Skeletal muscle cell (primary cell): ENCODE measurements at places on chromosomes 12 and 14.
A peak's percentile ranks its signal among the peaks of the same experiment; 100 is the strongest.

- no peak for DNase-seq
Measured at GRCh38 chr14:22737052-22737451, 29.4 kb upstream of the OXA1L start.

DNA sequence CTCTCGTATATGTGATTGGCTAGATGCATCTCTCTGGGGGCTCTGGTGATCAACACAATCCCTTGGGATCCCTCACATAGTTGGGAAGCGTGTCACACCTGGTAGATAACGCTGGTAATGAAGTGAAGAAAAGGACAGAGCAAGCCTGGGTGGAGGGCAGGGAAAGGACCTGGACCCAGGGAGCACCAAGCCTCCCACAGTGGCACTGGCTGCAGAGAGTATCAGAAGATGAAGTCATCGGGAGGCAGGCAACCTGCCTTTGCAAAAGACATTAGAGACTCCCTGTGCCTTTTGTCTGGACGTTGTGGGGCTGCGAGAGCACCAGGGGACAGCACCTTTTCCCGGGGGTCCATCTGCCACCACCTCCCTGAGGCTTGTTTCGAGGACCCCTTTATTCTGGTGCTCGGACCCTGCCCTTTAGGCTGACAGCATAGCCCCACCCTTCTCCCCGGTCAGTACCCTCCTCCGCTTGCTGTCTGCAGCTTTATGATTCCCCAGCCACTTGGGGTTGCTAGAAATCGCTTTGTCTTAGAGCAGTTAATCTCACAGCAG, 116.4 kb downstream of the EML1 start:
- no peak for DNase-seq

GRCh38 chr14:57736391-57736790, 129.5 kb downstream of the SLC35F4 start:
- no peak for DNase-seq

DNA sequence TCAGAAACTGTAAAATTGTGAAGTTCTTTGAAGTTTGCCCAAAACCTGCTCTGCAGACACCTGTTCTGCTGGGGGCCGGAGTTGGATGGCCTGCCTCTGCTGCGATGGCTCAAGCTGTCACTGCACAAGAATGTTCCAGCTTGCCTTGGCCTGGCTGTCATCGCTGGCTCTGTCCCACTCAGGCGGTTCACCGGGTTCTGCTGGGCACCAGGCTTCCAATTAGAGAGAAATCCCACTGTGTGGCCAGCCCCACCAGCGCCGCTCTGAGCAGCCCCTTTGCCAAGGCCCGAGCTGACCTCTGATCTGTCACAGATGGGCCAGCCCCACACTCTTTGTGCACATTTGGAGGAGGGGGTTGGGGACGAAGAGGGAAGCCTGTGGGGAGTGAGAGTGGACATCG, 71.7 kb upstream of the GPATCH2L start:
- no peak for DNase-seq

DNA sequence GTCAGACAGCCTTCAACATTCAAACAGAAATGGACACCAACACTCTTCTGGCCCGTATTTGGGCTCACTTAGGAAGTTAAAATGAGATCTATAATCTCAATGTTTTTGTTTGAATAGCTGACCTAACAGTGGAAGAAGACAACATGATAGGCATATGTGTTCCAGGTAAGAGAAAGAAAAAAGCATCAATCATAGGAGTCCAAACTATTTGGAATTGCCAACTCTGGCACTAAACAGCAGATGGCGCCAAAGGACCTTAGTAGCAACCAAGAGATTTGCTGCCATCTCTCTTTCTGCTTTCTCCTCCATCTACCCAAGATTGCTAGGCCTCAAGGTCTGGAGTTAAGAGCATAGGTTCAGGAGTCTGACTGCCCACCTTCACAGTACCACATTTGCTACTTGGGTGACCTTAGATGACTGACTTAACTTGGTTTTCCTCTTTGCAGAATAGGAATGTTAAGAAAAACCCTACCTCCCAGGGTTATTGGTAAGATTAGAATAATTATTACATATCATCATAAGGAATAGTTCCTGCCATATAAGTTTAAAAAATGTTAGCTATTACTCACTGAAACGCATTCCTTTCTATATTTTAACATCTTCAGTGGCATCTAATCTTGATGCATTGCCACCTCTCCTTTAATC, 30.2 kb downstream of the PEX5 start:
- DNase-seq: peak; percentile 25

DNA sequence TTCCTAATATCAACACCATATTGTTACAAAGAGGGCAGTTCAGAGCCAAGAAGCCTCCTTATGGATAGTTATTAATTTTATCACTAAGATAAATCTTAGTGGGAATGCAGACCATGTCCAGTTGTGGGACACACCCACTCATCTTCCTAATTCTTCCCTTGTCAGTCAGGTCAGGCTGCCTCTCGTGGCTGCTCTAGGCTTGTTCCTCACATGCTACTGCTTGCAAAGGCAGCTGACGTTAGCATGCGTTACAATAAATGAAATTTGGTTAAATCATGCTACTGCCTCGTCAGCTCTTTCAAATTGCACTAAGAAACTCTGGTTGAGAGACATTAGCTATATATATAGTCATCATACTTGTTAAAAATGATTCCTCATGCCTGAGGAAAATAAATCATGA, 108.4 kb downstream of the CAND1 start:
- DNase-seq: no peak

DNA sequence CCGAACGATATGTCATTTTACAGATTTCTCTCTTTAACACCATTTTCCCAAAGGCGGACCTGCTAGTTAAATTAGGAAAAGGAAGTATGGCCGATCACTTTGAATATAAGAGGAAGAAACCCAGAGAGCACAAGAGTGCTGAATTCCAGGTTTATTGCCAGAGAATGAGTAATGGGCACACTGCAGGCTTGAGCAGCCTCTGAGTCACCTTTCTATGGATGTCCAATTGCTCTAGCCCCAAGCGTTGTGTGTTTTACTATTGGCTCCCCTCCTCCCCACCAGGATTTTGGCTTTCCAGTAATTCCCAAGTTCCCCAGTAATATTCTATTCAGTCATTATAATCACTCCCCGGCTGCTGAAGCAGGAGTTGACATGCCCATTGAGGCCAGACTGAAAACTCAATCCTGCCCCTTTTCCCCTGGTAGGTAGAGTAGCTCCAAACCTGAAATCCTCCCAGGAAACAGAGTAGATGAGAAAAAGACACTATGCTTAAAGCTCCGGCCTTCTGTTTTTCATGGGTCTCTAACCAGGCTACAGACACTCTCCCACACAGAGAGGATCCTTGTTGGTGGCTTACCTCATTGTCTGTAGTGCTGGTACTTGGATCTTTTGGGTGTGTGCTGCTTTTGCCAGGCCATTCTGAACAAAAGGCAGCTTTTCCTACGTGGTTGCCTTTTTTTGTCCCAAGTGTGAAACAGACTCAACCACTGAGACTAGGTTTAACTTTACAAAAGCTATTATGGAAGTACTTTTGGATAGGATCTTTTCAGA, 704.3 kb upstream of the FLRT2 start:
- peak; percentile 23 for DNase-seq

GRCh38 chr14:92532490-92533163, 19.0 kb downstream of the RIN3 start:
- no peak for DNase-seq

- DNase-seq: no peak
Measured at GRCh38 chr12:94873734-94874517, 129.6 kb downstream of the NDUFA12 start.

GRCh38 chr14:105473033-105473676, 1.5 kb upstream of the CRIP2 start:
- no peak for DNase-seq

DNA sequence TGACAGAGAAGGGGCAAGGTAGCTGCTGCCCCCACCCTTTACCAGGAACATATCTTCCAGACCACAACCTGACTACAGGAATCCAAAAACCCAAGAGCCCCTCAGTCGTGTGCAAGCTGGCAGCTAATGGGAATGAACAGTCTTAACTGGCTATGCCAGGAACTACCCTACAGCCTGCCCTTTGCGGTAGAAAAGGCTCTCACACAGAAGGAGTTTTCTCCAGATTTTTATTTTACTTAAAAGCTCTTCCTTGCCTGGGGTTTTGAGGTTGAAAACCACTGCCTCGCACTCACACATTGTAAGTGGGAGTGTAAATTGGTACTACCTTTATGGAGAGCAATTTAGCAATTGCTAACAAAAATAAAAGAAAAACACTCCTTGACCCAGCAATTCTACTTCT, 28.3 kb downstream of the PITPNM2 start:
- no peak for DNase-seq

DNA sequence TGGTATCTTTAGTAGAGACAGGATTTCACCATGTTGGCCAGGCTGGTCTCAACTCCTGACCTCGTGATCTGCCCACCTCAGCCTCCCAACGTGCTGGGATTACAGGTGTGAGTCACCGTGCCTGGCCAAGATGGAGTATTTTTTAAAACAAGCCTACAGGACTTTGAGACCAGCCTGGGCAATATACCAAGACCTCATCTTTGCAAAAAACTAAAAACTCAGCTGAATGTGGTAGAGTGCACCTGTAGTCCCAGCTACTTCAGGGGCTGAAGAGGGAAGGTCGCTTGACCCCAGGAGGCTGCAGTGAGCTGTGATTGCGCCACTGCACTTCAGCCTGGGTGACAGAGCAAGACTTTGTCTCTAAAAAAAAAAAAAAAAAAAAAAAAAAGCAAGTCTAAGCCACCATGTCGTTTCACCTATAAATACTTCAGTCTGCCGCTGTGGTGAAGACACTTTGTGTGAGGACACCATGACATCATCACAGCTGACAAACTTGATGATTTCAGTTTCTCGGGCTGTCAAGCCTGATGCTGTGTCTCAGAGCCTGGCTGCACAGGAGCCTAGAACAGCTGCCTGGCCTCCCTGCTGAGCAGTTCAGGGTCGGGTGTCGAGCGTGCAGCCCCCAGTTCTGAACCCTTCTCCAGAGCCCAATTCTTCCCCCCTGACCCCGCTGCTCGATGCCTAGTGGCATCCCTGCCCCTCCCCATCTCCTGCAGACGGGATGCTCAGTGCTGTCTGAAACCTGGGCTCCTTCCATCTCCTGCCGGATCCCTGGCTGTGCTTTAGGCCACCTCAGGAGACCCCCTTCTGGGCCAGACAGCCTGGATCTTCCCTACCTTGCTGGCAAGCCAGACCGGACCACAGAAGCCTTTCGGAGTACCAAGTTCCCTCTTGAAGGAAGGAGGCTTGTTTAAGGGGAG, 119.2 kb upstream of the EVL start:
- no peak for DNase-seq

DNA sequence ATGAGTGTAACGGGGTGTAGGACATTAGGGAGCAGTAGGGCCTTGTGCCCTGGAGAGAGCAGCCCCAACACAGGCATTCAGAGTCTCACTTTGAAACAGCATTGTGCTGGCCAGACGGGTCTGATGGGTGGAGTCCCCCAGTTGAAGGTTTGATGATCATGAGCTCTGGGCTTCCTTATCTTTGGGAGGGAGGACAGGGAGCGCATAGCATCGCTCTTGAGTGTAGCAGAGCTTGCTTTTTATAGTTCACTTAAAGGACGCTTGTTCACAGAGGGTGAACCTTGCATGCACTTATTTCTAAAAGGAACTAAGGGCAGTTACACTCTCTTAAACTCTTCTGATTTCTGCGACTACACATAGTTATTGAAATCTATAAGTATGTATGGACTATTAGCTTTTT, 10.6 kb downstream of the KCNK13 start:
- DNase-seq: no peak

DNA sequence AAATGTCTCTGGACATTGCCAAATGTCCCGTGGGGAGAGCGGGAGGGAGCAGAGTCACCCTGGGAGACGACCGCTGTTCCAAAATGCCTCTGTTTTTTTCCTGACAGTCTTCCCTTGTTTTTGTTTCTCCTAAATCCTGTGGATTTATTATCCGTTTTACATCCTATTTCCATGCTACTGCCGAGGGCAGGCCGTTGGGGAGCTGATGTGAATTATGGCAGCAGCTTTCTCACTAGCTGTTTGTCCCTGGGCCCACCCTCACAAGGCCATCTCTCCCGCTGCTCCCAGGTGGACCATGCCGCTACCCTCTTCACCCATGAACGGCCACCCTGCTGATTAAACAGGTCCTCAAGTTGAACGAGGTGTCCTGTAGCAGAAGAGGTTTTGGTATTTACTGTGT, 55.2 kb downstream of the FBXL14 start:
- DNase-seq: no peak

DNA sequence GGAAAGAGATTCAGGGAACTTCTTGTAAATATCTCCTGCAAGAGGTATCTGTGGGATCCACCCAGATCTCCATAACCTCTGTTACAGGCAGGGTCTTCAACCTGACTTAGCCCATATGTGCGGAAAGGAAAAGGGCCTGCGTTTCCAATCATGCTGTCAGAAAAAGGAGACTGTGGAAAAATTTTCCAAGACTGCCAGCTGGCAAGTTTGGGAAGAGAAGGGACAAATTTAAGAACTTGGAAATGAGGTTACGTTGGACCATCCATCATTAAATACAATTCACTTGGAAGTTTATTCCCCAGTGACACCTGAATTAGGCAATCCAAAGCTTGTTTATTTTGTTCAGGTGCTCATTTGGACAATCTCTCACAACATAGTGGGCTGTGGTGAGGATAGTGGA, 13.9 kb downstream of the PTHLH start:
- DNase-seq: no peak

- no peak for DNase-seq
Measured at GRCh38 chr12:80442426-80443222, 1.4 kb upstream of the PTPRQ start.

DNA sequence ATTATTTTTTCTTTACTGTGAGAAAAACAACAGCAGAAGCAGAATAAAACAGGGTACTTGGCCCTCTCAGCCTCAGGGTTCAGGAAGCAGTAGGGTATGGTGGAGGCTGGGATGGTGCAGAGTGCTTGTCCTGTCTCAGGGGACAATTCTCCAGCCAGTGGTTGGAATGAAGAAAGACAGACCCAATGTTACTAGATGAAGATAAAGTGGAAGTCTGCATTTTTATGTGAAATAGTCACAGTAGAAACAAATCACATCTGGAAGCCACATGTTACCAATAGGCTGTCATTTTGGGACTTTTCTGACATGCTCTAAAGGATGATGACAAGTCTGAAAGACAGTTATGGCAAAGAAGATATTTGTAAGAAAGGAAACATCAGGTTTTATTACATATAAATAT, 32.3 kb downstream of the PROX2 start:
- no peak for DNase-seq

- no peak for DNase-seq
Measured at GRCh38 chr12:32402170-32402569, 2.8 kb downstream of the FGD4 start.

- DNase-seq: no peak
Measured at GRCh38 chr14:71739273-71739990, 192.8 kb upstream of the RGS6 start.
